ENCODE measurements at places on chromosomes 4 and X.

- DNase-seq: no peak
Observed at GRCh38 chr4:4267981-4268380, 20.0 kb upstream of the TMEM128 start.

DNA sequence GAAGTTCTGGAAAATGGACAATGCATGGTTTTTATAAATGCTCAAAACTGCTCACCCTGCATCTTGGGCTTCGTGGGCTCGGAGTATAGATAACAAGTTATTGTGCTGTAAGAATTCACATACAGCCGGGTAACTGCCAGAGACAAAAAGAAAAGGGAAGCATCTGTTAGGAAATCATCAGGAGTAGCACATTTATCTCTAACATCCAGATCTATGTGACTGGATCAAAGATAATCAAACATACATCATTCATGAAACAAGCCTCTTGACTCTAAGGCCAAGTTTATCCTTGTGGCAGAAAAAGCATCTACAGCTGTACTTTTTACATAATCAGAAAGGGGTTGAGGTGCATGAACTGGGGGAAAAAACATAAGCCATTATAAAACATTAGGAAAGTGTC, 264.2 kb downstream of the PPP3CA start:
- no peak for DNase-seq

- DNase-seq: no peak
Observed at GRCh38 chr4:1979477-1980196, 29.1 kb downstream of the NELFA start.

- DNase-seq: no peak
Observed at GRCh38 chr4:168573870-168574269, 77.0 kb downstream of the PALLD start.

GRCh38 chr4:37983951-37984350, 23.8 kb downstream of the PTTG2 start:
- DNase-seq: no peak

GRCh38 chr4:16217300-16218051, 8.8 kb downstream of the TAPT1 start:
- DNase-seq: no peak

GRCh38 chrX:49075347-49075746, 1.5 kb upstream of the PRAF2 start:
- DNase-seq: no peak

DNA sequence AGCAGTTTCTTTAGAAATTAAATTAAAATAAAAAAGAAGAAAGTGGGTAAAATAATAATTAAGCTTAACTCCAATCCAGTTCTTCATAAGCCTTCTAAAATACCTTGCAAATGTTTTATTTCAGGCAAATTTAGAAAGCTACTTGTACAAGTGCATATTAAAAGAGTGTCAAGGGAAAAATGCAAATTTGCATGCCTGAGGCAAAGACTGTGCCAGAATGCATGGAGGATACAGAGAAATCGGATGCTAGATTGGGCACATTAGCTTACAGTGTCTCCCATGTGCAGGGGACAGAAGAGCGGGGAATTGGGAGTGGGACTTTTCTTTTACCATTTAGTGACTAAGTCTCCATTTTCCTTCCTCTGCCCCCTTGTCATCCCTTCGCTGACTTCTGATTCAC, 173.0 kb upstream of the NWD2 start:
- DNase-seq: no peak

GRCh38 chr4:10648479-10648878, 36.1 kb downstream of the CLNK start:
- DNase-seq: no peak

DNA sequence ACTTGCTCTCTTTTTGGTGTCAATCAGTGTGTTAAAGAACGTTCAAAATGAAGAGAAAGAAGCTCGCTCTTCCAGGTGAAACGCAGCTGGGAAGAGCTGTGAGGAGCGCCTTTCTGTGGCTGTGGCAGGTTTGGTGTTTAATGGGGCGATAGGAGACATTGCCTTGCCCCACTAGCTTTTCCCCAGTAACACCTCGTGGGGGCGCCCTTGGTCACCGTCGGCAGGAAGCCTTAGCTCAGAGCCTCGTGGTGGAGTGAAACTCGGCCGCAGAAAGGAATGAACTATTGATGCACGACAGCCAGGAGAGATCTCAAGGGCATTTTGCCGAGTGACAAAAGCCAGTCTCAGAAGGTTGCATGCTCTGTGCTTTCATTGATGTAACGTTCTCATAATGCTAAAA, 65.1 kb downstream of the GPR143 start:
- DNase-seq: no peak

GRCh38 chrX:44344194-44344593, 722 bp upstream of the EFHC2 start:
- no peak for DNase-seq

GRCh38 chrX:11698702-11699101, 33.0 kb upstream of the ARHGAP6 start:
- no peak for DNase-seq

DNA sequence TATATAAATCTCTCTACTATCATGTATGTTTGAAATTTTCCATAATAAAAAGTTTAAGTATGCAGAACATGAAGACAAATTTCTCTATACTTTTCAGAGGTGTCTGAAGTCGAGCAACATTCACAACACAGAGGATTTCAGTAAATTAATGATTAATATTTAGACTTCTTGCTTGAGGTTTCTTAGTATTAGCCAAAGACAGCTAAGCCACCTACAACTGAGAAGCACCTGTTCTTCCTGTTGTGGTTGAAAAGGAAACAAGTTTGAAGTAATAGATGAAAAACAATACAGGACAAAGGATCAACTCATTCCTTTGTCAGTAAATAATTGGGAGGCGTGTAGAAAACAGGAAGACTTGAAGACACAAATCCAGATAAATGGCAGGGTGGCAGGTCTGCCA, 21.1 kb downstream of the SCML1 start:
- DNase-seq: no peak

DNA sequence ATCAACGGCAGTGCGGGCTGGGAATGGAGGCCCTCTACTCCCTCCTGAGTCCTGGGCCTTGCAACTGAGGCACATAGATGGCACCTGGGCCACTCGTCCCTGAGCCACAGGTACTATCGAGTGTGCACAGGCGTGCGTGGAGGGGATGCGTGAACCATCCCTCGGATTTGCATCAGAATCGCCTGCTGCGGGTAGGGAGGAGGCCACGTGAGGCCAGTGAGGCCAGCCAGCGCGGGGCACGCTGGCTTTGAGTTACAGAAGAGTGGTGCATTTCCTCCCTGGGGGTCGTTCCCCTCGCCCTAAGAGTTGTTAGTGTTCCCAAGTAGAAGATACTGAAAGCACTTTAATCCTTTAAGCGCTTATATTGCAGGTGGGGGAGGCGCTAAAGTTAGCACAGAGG, 10.6 kb downstream of the ZFP92 start:
- DNase-seq: no peak

- peak; percentile 1 for DNase-seq
Observed at GRCh38 chrX:78029663-78030062, 60.2 kb upstream of the PGAM4 start.

GRCh38 chr4:17619416-17620105, 5.1 kb downstream of the MED28 start:
- DNase-seq: no peak

GRCh38 chr4:6250235-6250983, 19.2 kb upstream of the WFS1 start:
- DNase-seq: peak; percentile 35

- no peak for DNase-seq
Observed at GRCh38 chr4:165814256-165815020, 58.6 kb upstream of the TLL1 start.

DNA sequence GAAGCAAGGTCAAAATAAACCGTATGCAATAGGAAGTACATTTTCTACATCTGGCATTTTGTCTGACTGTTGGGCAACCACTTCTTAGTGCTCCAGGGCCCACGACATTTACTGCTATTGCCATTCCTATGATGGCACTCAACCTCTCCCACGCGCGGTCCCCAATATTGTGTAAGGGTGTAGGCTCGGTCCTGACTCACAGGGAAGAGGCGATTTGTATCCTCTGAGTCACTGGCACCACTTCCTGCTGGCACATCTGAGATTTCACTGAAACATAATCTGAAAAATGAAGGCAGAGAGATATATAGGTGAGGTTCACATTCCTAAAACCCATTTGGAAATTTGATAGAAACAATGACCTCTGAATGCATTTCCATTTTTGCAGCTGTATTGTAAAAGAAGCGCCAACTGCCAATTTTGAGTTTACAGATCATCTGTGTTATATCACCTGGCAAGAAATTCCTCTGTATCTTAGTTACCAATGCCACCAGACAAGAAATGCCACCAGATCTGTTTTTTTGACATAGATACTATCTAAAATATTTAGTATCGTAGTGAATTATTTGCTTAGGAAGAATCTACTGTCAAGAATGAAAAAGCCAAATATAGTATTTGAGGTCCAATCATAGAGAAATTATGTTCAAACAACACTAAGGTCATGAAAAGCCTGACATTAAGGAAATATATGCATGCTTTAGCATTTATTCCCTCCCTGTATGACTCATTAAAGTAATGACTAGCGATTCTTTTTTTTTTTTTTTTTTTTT, 9.8 kb downstream of the EREG start:
- peak; percentile 18 for DNase-seq

- no peak for DNase-seq
Observed at GRCh38 chr4:124530464-124531077, 182.0 kb downstream of the ANKRD50 start.

- DNase-seq: no peak
Observed at GRCh38 chr4:43496188-43496587, 603.7 kb downstream of the GRXCR1 start.

DNA sequence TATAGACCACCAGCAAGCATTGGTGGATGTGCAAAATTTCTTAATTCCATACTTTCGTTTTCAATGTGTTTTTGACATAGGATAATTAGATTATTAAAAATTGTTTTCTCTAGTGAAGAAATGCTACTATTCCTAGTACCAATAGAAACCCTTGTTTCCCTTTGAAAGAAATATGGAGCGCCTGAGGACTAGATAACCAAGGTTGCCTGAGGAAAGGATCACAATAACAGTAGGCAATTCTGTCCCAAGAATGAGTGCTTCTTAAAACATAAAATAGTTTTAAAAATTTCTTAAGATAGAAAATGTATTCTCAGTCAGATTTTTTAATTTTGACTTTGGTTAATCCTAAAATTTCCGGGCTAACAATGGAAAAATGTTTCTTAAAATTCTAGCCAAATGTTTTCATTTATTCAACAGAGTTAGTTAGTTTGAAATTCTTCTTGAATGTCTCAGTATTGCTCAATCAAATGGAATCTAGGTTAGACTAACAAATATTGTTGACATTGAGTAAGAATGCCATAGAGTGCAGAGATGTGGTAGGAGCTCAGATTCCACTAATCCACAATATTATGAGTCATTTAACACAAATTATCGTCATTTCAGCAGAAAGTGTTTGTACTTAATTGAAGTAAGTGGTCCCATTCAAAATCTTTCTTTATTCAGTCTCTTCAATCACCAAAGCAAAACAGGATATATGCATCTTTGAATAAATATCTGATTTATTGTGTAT, 666.0 kb downstream of the GRID2 start:
- peak; percentile 91 for DNase-seq

DNA sequence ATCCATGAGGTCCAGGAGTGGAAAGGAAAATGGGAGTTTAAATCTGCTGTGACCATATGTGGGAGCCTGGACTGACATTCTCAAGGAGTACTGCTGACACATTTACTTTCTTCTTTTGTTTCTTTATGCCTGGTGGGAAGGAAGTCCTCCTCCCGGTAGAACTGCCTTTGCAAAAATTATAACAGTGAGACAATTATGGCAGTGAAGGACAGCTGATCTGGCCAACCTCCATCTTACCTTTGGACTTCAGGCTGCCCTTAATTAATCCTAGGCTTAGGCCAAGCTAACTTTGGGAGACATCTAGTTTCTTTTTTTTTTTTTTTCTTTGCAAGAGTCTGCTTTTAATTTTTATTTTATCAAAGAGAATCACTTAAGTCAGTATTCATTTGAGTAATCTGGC, 61.3 kb downstream of the SPINK2 start:
- no peak for DNase-seq

GRCh38 chr4:5774416-5775036, 63.5 kb downstream of the EVC start:
- DNase-seq: no peak

GRCh38 chrX:105328773-105329172, 108.3 kb upstream of the TEX13A start:
- no peak for DNase-seq

- no peak for DNase-seq
Observed at GRCh38 chr4:63728480-63729177, 680.6 kb downstream of the TECRL start.

DNA sequence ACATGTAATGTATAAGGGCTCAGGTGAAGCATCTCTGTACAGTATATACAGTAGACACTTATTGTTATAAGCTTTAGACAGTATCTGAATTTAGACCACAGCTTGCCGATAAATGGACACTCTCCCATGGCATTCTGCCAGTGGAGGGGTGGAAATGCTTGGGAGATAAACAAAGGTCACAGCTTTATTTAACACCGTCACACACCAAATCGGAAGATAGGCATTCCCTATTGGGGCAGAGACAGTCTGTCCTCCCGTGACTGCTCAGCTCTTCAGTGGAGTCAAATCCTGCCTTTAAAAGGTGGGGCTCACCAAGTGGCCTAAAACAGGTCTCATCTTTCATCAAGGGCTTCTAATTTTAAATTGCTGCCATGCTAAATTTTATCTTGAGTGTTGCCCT, 178.8 kb downstream of the CAMK2D start:
- DNase-seq: no peak

- DNase-seq: no peak
Observed at GRCh38 chr4:40848940-40849339, 99.2 kb downstream of the NSUN7 start.

- no peak for DNase-seq
Observed at GRCh38 chrX:119552508-119552907, 12.7 kb downstream of the STEEP1 start.

- DNase-seq: no peak
Observed at GRCh38 chrX:125850693-125851092, 315.4 kb downstream of the DCAF12L2 start.

DNA sequence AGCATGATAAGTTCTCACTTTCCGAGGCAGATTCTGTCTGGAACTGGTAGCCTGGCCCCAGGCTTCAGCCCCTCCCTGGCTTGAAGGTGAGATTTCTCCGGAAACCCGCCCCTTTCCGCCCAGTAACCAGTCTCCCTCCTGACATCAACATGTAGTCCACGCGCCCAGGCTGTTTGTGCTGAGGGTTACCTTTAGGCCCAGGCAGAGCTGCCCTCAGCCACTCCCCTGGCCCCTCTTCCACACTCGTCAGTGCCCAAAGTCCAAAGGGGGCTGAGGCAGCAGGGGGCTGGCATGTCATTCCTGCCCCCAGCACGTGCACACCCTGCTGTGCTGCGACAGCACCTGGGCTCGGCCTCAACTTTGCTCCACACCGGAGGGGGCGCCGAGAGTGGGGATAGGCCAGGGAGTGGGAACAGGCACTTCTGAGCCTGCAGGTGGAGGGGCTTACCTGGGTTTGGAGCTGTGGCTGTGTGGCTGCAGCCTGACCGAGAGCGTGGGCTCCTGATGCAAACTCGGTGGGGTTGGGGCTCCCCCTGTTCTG, 69.5 kb upstream of the ANK2 start:
- DNase-seq: no peak

GRCh38 chrX:101290957-101291603, at the start of gene TAF7L:
Gene TAF7L (minus strand): TSS chrX:101291334. CDS start chrX:101287543, 3,791 bp downstream.
- no peak for DNase-seq
